ENCODE measurements at places on chromosomes 2 and 18.

DNA sequence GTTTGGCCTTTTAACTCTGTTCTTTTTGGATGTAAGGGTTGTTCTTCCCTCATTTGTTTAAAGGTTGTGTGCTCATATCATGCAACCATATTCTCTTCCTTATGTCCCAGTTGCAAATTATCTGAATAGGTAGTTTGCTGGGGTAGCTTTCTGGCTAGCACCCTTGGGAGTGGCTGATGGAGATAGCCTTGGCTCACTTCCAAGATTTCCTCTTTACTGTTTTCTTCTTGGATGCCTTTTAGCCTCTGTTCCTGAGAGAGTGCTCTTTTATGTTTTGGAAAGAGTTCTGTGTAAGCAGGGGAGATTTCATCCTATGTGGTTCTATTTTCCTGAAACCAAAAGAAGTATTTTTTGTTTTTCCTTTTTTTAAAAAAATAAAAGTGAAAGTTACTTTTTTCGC is 25.4 kb downstream of the USP14 start:
- no peak for DNase-seq

DNA sequence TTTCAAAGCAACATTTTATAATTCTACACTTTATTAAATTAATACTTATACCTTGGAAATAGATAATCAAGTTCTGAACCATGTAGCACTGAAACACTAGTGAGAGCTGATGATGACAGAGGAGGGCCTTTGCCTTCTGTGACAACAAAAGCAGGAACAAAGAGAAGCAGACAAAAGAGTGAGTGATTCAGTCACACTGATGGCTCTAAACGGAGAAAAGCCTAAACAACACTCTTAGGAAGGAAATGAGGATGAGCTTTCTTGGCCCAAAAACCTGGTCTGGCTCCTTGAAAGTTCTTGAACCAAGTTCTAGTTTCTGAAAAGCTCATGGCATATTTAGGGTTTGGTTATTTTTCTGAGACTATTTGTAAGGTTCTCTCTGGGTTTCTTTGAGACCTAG is 271.9 kb downstream of the DPP10 start:
- DNase-seq: no peak

DNA sequence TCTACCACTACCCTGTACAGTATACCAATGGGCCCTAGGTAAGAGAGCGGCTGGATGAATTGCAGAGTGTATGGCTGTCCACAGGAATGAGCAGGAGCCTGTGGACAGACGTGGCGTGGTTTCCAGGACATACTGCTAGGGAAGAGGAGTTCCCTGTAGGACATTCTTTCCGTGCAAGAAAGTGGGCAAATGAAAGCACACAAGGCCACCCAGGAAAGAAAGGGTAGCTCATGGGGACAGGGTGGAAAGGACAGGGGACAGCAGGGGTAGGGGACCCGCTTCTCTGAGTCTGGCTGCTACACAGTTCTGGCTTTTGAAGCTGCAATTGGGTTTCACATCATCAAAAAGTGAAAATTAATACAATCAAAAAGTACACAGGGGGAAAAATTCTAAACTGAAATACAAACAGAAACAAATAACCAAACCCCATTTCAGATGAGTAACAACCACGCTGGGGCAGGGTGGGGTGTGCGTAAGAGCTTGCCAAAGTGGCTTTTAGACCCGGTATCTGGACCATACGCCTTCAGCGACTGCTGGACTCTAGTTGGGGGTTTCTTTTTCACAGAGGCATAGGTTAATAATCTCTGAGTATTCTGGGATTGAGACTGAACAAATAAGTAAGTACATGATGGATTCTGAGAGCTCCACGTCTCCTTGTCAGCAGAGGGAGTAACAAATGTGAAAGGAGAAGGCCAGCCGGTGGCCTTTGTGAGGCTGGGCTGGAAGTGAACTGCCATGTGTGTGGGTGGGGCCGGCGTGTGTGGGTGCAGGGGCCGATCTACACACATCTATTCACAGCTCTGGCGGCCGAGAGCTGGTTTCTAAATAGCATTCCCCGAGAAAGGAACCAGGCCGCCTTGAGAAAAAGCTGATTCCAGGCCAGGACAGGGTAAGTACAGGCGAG is 84.0 kb downstream of the HDAC4 start:
- DNase-seq: no peak

GRCh38 chr2:30675758-30676157 is 131.5 kb downstream of the CAPN13 start:
- no peak for DNase-seq

DNA sequence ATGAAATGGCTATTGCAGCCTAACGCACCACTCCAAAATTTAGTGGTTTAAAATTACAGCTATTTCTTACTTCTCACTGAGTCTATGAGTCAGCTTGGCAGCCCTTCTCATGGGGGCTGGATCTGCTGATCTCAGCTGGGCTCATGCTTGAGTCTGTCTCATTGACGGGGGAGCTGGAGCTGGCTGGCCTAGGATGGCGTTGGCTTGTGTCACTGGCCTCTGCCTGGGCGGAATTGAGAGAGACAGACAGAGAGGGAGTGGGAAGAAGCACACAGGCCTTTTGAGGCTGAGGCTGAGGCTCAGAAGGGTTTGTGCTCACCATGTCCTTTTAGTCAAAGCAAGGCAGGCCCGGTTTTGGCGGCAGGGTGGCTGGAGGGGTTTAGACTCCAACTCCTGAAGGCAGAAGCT is 412.1 kb upstream of the MYT1L start:
- DNase-seq: no peak

- no peak for DNase-seq
Measured at GRCh38 chr2:239304533-239305221, 96.1 kb downstream of the HDAC4 start.

DNA sequence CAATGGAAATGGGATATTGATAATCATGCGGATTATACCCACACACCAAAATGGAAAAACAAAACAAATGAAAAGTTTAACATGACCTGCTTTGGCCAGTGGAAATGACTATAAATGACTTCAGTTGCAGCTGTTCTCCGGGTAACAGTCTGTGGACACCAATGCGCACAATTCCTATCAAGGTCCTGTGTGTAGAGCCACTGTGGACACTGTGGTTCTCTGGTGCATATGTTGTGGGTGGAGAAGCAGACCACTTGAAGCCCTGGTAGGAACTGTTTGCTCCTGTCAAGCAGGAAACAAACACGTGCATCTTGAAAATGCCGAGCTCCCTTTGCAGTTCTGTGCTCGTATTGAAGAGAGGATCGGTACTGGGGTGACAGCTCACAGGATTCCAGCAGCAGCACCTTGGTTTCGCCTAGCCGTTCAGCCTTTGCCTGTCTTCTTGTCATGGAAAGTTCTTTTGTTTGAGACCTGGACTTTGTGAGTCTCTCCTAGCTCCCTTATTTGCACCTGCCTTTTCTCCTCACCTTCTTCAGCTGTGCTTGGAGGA is 32.9 kb downstream of the NCK2 start:
- no peak for DNase-seq

DNA sequence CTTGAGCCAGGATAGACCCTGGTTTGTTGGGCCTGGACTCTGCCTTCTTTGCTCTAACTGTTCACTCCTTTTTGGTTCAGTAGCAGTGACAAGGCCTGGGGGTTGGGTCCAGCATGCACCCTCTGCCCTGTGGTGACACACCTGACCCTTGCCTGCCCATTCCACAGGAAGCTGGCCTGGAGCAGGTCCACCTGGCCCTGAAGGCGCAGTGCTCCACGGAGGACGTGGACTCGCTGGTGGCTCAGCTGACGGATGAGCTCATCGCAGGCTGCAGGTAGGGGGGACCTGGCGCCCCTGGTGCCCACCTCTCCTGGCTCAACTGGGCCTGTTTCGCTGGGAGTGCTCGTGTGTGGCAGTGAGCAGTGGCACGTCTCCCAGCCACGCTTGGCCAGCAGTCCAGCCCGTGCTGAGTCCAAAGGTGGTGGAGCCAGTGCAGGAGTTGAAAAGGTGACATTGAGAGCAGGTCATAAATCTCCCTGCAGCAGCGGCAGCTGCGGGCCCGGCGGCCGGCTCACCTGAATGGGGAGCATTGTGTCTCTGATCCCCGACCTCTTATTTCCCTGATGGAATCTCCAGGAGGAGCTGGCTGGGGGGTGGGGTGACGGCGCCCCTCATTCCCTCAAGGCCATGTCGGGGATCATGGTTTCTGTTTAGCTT is 102.6 kb downstream of the DYSF start:
- no peak for DNase-seq

Measured in activated naive CD4-positive, alpha-beta T cell (primary cell).